Activated CD4-positive, alpha-beta T cell treated with anti-CD3 and anti-CD28 coated beads for 1 hour (primary cell): ENCODE measurements at places on chromosomes 12 and 14.

GRCh38 chr14:38536376-38537038 is 280.6 kb upstream of the CLEC14A start:
- DNase-seq: no peak

DNA sequence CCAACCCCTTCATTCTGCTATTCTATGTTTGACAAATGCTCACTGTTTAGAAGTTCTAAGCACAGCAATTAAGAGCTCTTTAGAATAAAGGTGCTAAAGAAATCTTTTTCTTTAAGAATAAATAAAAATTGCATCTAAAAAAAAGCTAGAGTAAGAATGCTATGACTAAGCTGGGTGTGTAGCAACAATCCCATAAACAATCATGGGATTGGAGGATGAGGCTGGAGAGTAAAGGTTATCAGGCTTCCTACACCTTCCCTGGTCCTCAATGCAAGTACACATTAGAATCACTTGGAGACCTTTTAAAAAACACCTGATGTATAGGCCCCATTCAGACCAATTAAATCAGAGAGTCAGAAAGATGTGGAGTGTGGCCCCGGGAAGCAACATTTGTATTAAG is 88.3 kb downstream of the CIT start:
- no peak for DNase-seq

GRCh38 chr12:11823043-11823442 is 173.6 kb downstream of the ETV6 start:
- DNase-seq: no peak

DNA sequence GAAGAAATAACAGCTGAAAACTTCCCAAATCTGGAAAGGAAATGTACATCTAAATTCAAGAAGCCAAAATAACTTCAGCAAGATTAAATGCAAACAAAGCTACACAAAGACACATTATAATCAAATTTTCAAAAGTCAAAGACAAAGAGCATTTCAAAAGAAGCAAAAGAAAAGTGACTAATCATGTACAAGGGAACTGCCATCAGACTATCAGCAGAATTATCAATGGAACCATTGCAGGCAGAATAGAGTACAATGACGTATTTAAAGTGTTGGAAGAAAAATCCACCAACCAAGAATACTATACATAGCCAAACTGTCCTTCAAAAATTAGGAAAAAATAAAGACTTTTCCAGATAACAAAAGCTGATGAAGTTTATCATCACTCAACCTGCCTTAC is 147.5 kb downstream of the NELL2 start:
- DNase-seq: no peak

- no peak for DNase-seq
These were observed 40.8 kb upstream of the OTOGL start for GRCh38 chr12:80058586-80058985.
